Esophagus muscularis mucosa (tissue), 4 donors: ENCODE measurements at places on chromosomes 5 and 9. TPM values are rescaled to one million over a fixed set of nuclear protein-coding genes. Genes with fewer than 3 reads are reported as not detected.

DNA sequence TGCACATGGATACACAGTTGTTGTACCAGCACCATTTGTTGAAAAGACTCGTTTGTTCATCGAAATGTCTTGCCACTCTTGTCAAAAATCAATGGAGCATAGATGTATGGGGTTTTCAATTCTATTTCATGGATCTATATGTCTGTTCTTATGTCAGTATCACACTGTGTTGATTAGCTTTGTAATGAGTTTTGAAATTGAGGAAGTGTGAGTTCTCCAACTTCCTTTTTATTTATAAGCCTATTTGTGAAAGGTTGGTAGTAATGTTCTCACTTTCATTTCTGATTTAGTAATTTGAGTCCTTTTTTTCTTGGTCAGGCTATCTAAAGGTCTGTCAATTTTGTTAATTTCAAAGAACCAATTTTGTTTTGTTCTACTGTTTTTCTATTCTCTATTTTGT, 26.1 kb downstream of the ZNF510 start:
- H3K27ac ChIP-seq: no peak overlapping the region
- H3K4me1 ChIP-seq: no peaks in the 10 kb centered on the region
- DNase-seq: no peak
- no peak overlapping the region for H3K4me3 ChIP-seq

DNA sequence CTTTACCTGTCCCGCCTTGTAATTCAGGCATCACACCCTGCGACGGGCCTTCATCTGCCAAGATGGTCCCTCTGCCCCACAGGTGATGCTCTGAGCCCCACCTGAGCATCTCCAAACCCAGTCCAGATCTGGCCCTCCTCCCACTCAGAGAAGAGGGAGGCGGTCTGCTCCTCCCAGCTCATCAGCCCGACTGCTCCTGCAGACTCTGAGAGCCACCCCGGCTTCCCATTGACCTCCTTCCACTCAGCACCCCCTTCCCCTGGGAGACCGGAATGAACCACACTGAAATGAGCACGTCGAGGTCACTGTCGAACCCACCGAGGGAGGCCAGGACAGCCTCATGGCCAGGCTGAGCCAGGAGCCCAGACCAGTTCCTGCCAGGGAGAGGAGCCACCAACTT, 12.8 kb downstream of the ABO start:
- H3K4me1 ChIP-seq: no peaks in the 10 kb centered on the region
- H3K36me3 ChIP-seq: no peaks in the 10 kb centered on the region
- DNase-seq: no peak
- no peak overlapping the region for H3K27ac ChIP-seq
- H3K4me3 ChIP-seq: no peak overlapping the region

The FAM53C gene
- 40.0 TPM for total RNA-seq

DNA sequence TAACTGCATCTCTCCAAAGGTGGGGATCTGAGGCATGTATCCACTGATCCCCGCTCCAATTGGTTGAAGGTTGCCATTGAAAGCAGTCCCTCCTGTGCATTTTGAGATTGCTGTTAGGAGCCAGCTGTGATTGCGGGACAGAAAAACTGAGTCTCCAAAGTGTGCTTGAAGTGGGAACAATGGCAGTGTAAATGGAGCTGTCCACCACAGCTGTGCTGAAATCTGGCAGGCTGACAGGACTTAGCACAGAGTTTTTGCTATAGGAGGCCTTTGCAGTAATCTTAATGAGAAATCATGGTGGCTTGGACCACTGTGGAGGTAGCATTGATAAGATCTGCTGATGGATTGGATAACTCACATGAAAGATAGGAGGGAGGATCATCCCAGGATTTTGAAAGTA, 3.3 kb downstream of the RNF20 start:
- H3K4me1 ChIP-seq: peaks cover 49% of the 10 kb centered on the region
- H3K4me3 ChIP-seq: no peak overlapping the region
- no peak for DNase-seq
- no peaks in the 10 kb centered on the region for H3K27me3 ChIP-seq
- peaks cover 50% of the 10 kb centered on the region for H3K36me3 ChIP-seq

GRCh38 chr5:133289686-133290367, 238.0 kb downstream of the HSPA4 start:
- H3K27ac ChIP-seq: no peak overlapping the region
- peaks cover 12% of the 10 kb centered on the region for H3K4me1 ChIP-seq
- no peaks in the 10 kb centered on the region for H3K36me3 ChIP-seq

- peak; percentile 82 for DNase-seq
- H3K27ac ChIP-seq: no peak overlapping the region
- H3K4me3 ChIP-seq: no peak overlapping the region
- peaks cover 21% of the 10 kb centered on the region for H3K36me3 ChIP-seq
These were observed 115.7 kb downstream of the WNK2 start for GRCh38 chr9:93299418-93300174.

The PARP8 gene
- total RNA-seq: 8.3 TPM

The PTPN3 gene
- 2.0 TPM for total RNA-seq

GRCh38 chr9:87664153-87665060, 61.5 kb upstream of the CTSL start:
- no peak overlapping the region for H3K27ac ChIP-seq
- H3K27me3 ChIP-seq: no peaks in the 10 kb centered on the region
- no peak for DNase-seq
- H3K36me3 ChIP-seq: no peaks in the 10 kb centered on the region

The CEP120 gene
- 14.3 TPM for total RNA-seq

GRCh38 chr9:96500696-96501632, 51.0 kb downstream of the HABP4 start:
- peaks cover 13% of the 10 kb centered on the region for H3K4me1 ChIP-seq
- no peaks in the 10 kb centered on the region for H3K27me3 ChIP-seq
- DNase-seq: no peak
- no peaks in the 10 kb centered on the region for H3K36me3 ChIP-seq
- H3K4me3 ChIP-seq: no peak overlapping the region
- peak overlapping the region; percentile 28 for H3K27ac ChIP-seq

GRCh38 chr5:124395926-124396325, 350.5 kb downstream of the ZNF608 start:
- no peak overlapping the region for H3K4me3 ChIP-seq
- no peak for DNase-seq
- no peaks in the 10 kb centered on the region for H3K27me3 ChIP-seq
- H3K27ac ChIP-seq: no peak overlapping the region
- peaks cover 14% of the 10 kb centered on the region for H3K4me1 ChIP-seq
- no peaks in the 10 kb centered on the region for H3K36me3 ChIP-seq

The PCDHAC1 gene
- 5.0 TPM for total RNA-seq

GRCh38 chr5:148974642-148975327, 88.1 kb downstream of the SH3TC2 start:
- DNase-seq: no peak
- H3K27ac ChIP-seq: no peak overlapping the region
- H3K4me1 ChIP-seq: peaks cover 64% of the 10 kb centered on the region

GRCh38 chr5:58455480-58455879, 4.4 kb downstream of the PLK2 start:
- DNase-seq: no peak
- no peaks in the 10 kb centered on the region for H3K36me3 ChIP-seq
- peaks cover 12% of the 10 kb centered on the region for H3K4me1 ChIP-seq
- no peak overlapping the region for H3K27ac ChIP-seq
- peak overlapping the region; percentile 72 for H3K4me3 ChIP-seq

The C9 gene
- total RNA-seq: not detected

DNA sequence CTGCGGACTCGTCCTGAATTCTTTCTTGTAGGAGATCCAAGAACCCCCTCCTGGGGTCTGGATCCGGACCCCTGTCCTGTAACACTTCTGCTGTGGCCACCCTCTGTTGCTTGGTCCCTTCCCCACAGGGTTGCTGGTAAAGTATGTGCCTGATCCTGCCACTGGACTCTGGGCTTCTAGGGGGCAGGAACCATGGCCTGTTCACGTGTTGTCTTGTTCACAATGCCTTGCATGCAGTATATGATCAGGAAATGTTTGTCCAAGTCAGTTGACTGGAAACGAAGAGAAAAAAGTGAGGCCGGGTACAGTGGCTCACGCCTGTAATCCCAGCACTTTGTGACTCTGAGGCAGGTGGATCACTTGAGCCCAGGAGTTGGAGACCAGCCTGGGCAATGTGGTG, 139.3 kb upstream of the ALDH1B1 start:
- no peak overlapping the region for H3K27ac ChIP-seq
- no peak overlapping the region for H3K4me3 ChIP-seq
- peak; percentile 77 for DNase-seq
- no peaks in the 10 kb centered on the region for H3K36me3 ChIP-seq
- no peaks in the 10 kb centered on the region for H3K4me1 ChIP-seq

The TEK gene
- 17.4 TPM for total RNA-seq
